ENCODE measurements at places on chromosomes 7 and 10.

GRCh38 chr10:75593692-75594556 lies 162.5 kb downstream of the LRMDA start:
- no peak overlapping the region for H3K4me3 ChIP-seq
- H3K27me3 ChIP-seq, result no peaks in the 10 kb centered on the region
- H3K4me1 ChIP-seq, result no peaks in the 10 kb centered on the region
- H3K36me3 ChIP-seq, result no peaks in the 10 kb centered on the region

- no peak overlapping the region for H3K27ac ChIP-seq
- H3K4me1 ChIP-seq, result no peaks in the 10 kb centered on the region
- H3K4me3 ChIP-seq, result no peak overlapping the region
Measured at GRCh38 chr10:81963606-81964005, 88.6 kb downstream of the NRG3 start.

DNA sequence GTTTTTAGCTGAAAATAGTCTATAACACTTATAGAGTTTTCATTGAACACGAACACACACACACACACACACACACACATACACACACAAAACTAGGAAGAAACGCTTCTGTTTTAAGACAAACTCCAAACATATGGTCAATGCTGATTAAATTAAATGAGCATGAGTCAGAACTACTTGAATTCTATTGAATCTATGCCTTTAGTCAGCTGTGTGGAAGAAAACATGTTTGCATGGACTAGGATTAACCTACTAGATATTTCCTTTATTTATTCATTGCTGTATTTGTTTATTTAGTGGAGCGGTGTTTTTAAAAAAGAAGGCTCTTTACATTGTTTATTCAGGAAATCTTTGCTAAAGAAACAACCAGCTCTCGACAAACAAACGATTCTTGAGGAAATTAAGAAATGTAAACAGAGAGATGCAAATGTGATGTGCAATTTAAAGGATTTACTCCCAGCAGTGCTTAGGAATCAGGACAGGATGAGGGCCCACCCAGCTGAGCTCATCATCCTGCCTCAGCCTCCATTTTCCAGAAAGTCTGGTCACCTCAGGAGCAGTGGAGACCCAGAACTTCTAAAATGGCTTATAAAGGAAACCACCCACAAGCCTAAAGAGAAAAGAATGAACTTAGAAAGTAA lies 83.2 kb downstream of the PDE1C start:
- H3K27me3 ChIP-seq, result no peaks in the 10 kb centered on the region
- DNase-seq, result no peak
- no peak overlapping the region for H3K4me3 ChIP-seq
- no peaks in the 10 kb centered on the region for H3K4me1 ChIP-seq

- H3K27me3 ChIP-seq, result no peaks in the 10 kb centered on the region
- no peak for DNase-seq
- H3K4me3 ChIP-seq, result peak overlapping the region; percentile 28
- H3K4me1 ChIP-seq, result no peaks in the 10 kb centered on the region
Measured at GRCh38 chr10:115980470-115980869, 292.5 kb downstream of the GFRA1 start.

GRCh38 chr7:11328309-11328708 lies 354.6 kb downstream of the PHF14 start:
- H3K4me1 ChIP-seq, result no peaks in the 10 kb centered on the region
- H3K27ac ChIP-seq, result no peak overlapping the region
- H3K36me3 ChIP-seq, result no peaks in the 10 kb centered on the region

- H3K4me3 ChIP-seq, result no peak overlapping the region
- no peaks in the 10 kb centered on the region for H3K36me3 ChIP-seq
- no peaks in the 10 kb centered on the region for H3K27me3 ChIP-seq
- DNase-seq, result no peak
- H3K27ac ChIP-seq, result no peak overlapping the region
Measured at GRCh38 chr7:158394936-158395335, 192.7 kb downstream of the PTPRN2 start.

- no peak for DNase-seq
- no peaks in the 10 kb centered on the region for H3K27me3 ChIP-seq
- no peak overlapping the region for H3K27ac ChIP-seq
- H3K4me3 ChIP-seq, result no peak overlapping the region
- H3K36me3 ChIP-seq, result peaks cover 3% of the 10 kb centered on the region
- H3K4me1 ChIP-seq, result no peaks in the 10 kb centered on the region
Measured at GRCh38 chr7:103132995-103133688, 15.8 kb downstream of the NAPEPLD start.

DNA sequence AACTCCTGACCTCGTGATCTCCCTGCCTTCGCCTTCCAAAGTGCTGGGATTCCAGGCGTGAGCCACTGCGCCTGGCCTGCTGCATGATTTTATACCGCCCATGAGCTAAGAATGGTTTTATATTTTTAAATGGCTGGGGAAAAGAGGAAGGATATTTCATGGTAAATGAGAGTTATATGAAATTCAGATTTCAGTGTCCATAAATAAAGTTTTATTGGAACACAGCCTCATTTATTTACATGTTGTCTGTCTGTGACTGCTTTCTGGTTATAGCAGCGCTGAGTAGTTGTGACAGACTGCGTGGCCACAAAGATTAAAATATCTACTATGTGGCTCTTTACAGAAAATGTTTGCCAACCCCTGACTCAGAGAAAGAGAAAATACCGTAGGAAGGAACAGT lies 2.2 kb downstream of the TRRAP start:
- no peak overlapping the region for H3K4me3 ChIP-seq
- H3K27ac ChIP-seq, result no peak overlapping the region
- H3K27me3 ChIP-seq, result no peaks in the 10 kb centered on the region
- DNase-seq, result no peak
- no peaks in the 10 kb centered on the region for H3K36me3 ChIP-seq

Measured in tibial nerve (tissue), 4 donors.